ENCODE measurements at places on chromosomes 5 and 9.

GRCh38 chr5:6328173-6328572 lies 50.2 kb downstream of the MED10 start:
- no peak for DNase-seq

DNA sequence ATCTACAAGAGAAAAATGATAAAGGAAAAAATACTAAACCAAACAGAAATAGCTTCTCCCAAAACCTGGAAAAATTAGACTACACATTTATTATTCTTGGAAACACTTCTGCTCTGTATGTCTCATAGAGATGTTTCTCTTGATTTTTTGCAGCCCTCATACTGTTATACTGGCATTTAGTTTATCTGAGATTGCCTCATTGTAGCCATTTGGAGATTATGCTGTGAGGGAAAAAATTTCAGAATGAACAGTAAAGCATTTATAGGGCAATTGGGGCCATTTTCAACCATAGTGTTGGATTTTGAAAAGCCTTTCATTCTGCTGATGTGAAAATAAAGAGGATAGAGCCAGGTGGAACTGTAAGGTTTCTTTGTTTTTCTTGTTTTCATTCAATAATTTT lies 441.8 kb upstream of the RIOK2 start:
- DNase-seq, result no peak

DNA sequence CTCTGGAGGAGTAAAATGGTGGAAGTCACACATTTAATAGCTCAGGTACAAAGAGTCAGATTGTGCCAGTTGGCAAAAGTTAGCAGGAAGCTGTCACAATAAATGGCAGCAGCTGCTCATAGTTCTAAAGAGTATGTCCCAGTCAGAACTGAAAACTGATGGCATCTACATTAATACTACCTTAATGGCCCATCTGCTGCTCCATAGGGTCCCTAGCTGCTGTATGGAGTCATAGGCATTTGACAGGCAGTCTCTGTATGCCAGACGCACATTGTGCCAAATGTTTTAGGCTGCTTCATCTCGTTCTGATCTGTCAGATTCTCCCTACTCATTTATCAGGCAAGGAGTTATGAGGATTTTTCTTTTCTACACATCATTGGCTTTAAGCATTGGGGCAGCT lies 515.8 kb upstream of the ARRDC3 start:
- peak; percentile 64 for DNase-seq

GRCh38 chr9:33329979-33330378 lies 39.7 kb downstream of the NFX1 start:
- no peak for DNase-seq

DNA sequence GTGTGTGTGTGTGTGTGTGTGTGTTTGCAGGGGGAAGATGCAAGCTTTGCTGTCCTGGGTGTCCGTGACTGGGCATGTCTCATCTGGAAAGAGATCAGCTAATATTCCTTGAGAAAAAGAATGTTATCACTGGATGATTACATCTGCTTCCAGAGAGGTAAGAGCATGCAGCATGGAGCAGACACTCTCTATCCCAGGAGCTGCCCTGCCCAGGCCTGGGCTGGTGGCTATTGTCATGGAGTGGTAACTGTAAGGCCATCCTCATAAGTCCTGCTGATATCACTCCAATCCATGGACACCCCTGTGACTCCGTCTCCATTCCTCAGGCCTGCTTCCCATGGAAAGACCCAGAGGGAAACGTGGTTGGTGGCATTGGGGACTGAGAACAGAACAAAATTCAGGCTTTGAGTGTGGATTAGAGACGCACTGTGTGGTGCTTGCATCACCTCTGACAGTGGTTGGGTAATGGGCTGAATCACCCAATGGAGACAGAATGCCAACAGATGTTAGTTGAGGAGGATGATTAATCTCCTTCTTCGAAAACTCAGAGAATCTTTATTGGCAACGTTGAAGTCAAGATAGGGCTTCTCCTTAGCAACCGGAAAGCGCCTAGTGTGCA lies 52.0 kb upstream of the KCNIP1 start:
- DNase-seq, result no peak

DNA sequence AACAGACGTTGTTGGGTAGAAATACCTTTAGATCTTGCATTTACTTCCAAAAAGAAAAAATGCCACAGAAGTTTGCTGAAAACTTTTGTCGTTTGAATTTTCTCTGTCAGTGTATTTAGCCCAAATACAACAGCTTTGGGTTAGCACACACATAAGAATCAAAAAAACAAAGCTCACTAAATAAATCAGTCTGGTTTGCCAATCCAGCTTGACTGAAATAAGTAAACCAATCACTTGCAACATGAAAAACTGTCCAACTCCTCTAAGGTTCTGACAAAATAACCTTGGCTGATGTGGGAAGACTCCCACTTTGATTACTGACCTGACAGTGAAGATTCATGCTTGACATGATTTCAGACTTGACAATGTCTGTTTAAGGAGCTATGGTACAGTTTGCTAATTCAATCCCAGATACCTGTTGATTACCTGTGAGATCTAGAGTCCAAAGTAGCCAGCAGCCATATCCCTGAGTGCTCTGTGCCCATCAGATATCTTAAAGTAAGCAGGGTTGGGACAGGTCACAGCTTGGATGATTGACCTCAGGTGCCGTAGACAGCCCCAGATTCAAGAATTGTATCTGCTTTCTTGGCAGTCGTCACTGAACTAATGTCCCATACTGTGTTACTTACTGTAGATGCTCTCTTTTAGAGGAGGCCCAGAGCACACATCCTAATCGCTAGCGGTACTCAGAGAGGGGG lies 727 bp downstream of the IGIP start:
- no peak for DNase-seq

GRCh38 chr9:78363221-78363620 lies 66.3 kb downstream of the PSAT1 start:
- no peak for DNase-seq

DNA sequence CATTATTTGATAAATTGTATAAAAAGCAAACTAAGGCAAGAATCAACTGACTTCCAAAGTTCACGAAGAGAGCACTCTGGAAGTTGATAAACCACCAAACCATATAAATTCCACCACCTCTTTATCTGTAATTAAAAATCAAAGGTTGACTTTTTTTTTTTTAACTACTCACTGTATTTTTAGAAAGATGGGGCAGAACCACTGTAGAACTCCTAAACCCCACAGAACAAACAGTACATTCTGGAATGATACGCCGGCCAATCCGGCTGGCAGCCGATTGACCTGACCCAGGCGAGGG lies 435 bp upstream of the CCNG1 start:
- DNase-seq, result no peak

DNA sequence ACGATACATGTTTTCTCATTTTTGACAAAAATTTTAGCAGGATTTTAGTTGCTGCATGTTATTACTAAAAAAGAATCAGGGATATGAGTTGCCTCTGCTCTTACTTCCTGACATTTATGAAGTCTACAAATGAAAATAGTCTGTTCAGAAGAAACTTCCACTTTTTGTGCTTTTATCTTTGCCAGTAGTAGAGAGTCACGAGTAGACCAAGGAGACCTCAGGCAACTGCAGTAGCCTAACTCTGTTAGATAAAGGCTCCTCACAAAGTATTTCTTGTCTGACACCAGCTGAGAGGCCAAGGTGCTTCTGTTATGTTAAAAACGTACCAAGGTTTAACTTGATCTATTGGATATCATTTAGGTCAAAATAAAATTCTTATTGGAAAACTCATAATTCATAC lies 333.9 kb downstream of the NR2F1-AS1 start:
- no peak for DNase-seq

DNA sequence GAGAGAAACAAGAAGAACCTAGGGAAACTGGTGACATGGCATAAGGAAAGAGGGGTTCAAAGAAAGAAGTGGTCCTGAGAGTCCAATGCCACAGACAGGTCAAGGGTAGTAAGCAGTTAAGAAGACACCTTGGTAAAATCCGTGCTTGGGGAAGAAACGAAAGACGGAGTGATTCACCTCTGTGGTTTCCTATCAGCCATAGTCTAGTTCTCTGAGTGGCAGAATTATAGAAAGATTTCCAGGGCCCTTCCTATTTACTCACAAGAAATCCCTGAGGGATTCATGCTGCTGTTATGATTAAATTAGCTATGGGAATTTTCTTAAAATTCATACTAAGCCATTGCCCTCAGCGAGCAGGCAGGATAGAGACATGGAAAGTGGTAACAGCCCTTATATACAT lies 31.7 kb downstream of the IL33 start:
- no peak for DNase-seq

GRCh38 chr9:105144076-105144475 lies 100.4 kb upstream of the SLC44A1 start:
- DNase-seq, result no peak

DNA sequence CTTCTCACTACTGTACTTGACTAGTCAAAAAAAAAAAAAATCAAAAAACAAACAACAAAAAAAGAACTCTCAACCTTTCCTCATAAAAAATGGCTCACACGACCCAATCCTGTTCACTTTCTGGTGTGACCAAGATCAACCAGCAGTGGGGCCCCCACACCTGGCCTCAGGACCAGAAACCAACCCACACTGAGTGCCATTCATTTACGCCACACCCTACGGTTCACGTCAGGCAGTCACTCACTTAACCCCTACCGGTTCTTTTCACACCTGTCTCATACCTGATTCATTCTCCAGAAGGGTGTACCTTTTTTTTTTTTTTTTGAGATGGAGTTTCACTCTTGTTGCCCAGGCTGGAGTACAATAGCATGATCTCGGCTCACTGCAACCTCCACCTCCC lies 5.7 kb downstream of the SUSD1 start:
- DNase-seq, result no peak

GRCh38 chr9:92224177-92224576 lies 69.3 kb downstream of the IARS1 start:
- DNase-seq, result no peak

- DNase-seq, result no peak
These were observed 233.1 kb upstream of the FBXL7 start for GRCh38 chr5:15266841-15267240.

DNA sequence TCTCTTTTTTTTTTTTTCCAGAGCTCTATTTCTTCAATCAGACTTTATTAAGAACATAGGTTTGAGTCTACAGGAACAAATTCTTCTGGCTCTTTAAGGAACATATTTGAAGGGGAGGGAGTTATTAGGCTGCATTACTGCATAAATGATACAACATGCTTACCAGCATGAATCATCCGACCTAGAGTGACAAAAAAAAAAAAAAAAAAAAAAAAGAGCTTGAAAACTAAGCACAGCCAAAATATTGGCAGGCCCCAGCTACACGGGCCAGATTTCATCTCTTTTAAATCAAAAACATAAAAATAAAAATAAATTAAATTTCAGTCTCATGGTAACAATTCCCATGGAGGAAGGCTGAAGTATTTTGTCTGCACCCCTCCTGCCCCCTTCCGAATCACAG lies 26.3 kb downstream of the MSX2 start:
- no peak for DNase-seq

- DNase-seq, result no peak
These were observed 5.4 kb downstream of the LSM11 start for GRCh38 chr5:157748760-157749461.

DNA sequence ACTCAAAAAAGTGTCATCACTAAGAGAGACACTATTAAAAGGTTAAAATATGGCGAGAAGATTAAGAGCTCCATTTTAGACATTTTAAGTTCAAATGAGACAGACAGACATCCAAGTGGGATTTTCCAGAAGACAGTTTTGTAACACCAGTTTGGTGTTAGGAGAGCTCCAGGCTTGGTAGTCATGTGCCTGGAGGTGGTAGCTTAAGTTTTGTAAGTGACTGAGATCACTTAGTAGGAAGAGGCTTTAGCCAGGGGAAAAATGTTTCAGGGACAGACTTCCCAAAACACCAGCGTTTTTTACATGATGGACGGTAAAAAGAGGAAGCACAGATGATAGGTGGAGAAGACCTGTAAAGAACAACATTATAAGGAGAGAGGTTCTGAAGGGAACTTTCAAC lies 150.3 kb downstream of the GIN1 start:
- no peak for DNase-seq

DNA sequence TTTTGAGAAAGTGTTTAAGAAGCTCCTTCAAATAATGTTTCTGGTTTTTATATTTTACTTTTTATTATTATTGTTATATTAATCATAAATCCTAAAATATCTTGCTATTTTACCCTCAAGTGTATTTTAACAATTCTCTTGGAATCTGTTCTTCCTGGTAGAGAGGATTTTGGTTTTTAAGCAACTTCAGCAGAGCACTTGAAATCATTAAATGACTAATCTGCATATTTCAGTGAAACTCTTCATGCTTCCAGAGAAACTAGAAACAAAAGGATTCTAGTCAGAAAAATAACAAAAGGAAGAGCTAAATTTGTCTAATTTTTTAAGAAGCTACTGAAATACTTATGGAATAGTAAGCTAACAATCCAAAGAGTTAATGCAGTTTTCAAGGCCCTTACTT lies 1057.3 kb downstream of the TLE1 start:
- no peak for DNase-seq

Measured in NCI-H82 (cell line).